ENCODE measurements at places on chromosomes 5 and 9.

- DNase-seq = no peak
Measured at GRCh38 chr5:78701795-78702410, 53.3 kb upstream of the LHFPL2 start.

- DNase-seq = no peak
Measured at GRCh38 chr5:86463339-86463738, 154.4 kb upstream of the COX7C start.

- no peak for DNase-seq
Measured at GRCh38 chr5:173290477-173291131, 37.6 kb downstream of the STC2 start.

DNA sequence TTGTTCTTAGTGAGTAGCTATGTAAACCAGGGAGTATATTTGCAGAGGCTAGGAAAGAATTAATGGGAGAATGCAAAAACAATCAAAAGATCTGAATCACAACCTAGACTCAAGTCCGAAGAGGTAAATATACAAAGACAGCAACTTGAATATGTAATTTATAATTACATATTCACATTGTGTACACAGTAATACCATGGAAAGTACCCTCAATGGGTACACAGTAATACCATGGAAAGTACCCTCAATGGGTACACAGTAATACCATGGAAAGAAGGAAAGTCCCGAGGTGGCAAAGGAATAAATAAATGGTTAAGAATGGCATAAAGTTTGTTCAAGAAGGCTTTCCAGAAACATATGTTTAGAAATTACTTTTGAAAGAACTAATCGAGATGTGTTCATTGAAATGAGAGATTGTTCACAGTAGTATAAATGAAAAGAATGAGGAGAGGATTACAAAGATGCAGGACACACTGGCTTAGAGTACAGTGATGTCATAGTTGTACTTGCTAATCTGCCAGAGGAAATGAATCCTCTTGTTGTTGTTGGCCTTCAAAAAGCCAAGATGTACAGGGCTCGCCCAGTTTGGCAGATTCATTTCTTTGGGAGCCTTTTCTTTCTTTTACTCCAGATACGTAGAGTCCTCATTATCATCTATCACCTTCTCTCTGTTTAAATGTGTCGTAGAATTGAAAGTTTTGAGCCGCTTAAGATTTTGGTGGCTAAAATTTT is 116.0 kb downstream of the UNC13B start:
- DNase-seq = no peak

DNA sequence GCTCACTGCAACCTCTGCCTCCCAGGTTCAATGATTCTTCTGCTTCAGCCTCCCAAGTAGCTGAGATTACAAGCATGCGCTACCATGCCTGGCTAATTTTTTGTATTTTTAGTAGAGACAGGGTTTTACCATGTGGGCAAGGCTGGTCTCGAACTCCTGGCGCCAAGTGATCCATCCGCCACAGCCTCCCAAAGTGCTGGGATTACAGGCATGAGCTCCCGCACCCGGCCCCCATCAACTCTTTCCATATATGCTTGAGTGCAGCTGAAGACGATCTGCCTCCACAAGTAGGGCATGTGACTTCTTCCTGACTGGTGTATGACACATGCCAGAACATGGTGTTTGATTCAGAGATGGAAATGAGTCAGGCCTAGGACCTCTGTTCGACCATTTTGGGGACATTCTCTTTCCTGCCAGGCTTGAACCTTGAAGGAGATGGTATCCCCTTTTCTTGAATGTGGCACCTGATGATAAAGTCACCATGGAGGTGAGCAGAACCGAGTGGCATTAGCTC is 7.5 kb upstream of the CNOT6 start:
- DNase-seq = no peak

DNA sequence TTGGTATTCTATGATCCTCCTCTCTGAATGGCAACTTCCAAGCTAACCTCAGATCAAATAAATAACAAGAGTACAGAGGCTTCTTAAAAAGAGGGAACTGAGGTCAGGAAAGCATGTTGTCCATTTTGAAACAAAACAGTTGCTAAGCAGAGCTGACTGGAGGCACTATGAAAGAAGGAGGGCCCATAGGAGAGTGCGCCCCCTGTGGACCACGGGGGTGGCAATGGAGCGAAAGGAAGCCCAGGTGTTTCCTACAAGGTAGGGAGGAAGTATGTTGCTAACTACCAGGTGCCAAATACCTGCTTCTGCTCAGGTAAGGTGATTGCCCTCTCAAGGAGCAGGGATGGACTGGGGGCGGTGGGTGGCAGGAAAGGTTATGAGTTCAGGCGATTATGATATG is 101.8 kb upstream of the MAST4 start:
- DNase-seq = no peak

DNA sequence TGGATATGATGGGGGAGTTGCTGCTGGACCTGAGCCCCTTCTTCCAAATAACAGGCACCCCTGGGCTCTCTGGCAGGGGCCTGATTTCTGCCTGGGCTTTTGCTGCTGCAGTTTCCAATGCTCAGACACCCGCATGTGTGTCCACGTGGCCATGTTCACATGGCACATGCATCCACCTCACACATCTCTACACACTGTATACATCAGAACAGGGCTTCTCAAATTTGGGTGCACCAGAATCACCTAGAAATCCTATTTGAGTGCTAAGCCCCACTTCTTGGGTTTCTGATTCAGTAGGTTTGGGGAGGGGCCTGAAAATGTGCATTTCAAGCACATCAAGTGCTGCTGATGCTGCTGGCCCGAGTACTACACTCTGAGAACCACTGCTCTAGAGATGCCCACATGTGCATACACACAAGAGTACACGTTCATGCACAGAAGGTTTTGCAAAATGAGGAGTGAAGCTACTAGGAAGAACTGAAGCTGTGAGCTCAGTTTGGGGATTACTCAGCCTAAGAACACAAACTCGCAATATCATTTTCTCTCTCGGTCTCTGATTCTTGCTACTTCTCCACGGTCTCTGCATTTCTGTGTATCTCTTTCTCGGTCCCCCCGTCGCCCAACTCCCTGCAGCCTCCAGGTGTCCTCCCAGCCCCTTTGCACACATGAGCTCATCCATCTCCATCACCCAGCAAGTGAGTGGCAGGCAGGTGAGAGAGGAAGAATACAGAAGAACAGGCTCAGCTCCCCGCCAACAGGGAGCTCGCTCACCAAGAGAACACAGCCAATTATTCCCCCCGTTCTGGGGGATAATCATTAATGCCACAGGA is 97.0 kb downstream of the PCDH1 start:
- no peak for DNase-seq

DNA sequence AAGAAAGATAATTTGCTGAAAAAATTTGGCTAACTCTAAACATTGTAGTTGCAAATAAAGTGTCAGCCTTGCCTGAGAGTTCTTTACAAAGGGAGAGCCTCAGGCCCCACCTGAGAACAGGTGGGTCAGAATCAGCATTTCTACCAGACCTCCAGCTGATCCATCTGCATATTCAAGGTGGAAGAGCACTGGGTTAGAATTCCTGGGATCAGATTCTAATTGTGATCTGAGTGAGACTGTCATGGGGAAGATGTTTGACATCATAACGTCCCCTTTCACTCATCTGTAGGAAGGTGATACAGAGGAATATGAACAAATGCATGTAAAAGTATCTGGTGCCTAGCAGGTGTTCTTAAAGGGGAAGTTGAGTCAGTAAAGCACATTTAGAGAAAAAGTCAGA is 54.6 kb downstream of the FBXL7 start:
- no peak for DNase-seq

GRCh38 chr9:14992081-14992480 is 81.9 kb upstream of the FREM1 start:
- DNase-seq = no peak

GRCh38 chr9:7960320-7961050 is 160.9 kb upstream of the DMAC1 start:
- no peak for DNase-seq

GRCh38 chr9:124285903-124286291 is 28.1 kb downstream of the NEK6 start:
- DNase-seq = peak; percentile 83

- no peak for DNase-seq
Measured at GRCh38 chr9:125993466-125993865, 246.3 kb downstream of the PBX3 start.

DNA sequence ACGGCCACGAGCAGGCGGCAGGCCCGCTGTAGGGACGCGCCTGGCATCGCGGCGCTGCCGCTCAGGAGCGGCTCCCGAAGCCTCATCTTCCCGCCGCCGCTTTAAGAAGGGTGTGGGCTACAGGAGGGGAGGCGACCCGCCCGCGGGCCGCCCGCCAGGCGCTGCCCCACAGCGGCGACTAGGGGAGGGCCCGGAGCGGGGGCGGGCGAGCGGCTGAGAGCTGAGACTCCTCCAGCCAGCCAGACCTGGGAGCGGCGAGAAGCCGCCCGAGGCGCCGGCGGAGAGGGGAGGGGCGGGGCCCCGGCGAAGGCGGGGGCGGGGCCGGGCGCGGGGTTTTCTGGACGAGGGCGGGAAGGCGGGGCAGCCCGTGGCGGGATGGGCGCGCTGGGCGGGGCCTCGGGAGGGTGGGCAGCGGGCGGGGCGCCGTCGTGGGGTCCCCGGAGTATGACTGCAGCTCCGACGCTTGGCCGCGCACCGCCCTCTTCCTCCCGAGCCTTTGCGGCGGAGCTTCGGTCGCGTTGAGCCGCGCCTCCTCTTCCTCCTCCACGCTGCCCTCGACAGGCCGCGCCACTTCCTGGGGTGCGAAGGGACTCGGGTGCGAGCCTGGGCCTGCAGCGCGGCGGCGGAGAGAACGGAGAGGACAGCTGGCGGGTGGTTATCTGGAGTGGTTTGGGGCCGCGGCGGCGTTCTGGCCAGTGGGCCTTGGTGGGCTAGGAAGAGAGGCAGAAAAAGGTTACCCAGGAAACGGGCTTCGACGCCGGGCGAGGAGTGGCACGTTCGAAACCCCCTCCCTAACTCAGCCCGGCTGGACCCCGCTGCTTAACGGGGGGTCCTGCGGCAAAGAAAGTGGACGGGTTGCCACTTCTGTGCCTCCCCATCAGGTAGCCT is at the start of gene B4GALT1:
Gene B4GALT1 (minus strand): TSS at position 253 of the 888 bp plus-strand sequence. CDS start 167 bp downstream, at position 86.
- peak; percentile 84 for DNase-seq

GRCh38 chr9:16335788-16336580 is 534.5 kb downstream of the BNC2 start:
- DNase-seq = no peak

GRCh38 chr9:127185181-127185580 is 62.7 kb upstream of the ANGPTL2 start:
- no peak for DNase-seq

- DNase-seq = no peak
Measured at GRCh38 chr5:172616730-172617129, 24.3 kb upstream of the NEURL1B start.

DNA sequence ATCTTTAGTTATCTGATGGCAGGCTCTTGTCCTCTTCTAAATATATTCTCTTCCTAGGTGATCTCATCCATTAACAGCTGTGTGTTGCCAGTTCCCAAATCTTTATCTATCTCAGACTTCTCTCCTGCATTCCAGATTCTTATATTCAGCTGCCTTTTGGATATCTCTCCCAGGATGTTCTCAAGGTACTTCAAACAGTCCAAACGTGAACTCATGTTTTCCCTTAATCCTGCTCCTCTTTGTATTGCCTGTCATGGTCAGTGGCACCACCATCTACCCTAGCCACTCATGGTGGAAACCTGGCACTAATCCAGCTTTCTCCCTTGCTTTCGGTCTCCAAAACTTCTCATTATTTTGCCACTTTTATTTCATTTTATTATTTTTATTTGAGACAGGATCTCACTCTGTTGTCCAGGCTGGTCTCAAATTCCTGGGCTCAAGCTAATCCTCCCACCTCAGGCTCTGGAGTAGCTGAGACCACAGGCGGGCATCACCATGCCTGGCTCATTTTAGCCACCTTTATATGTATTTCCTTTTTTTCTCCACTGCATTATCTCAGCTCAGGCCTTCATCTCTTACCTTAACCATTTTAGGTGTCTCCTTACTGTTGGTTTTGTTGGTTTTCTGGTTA is 3.8 kb downstream of the ZFYVE16 start:
- DNase-seq = no peak

GRCh38 chr9:11992866-11993265 is 700.3 kb upstream of the TYRP1 start:
- DNase-seq = no peak

DNA sequence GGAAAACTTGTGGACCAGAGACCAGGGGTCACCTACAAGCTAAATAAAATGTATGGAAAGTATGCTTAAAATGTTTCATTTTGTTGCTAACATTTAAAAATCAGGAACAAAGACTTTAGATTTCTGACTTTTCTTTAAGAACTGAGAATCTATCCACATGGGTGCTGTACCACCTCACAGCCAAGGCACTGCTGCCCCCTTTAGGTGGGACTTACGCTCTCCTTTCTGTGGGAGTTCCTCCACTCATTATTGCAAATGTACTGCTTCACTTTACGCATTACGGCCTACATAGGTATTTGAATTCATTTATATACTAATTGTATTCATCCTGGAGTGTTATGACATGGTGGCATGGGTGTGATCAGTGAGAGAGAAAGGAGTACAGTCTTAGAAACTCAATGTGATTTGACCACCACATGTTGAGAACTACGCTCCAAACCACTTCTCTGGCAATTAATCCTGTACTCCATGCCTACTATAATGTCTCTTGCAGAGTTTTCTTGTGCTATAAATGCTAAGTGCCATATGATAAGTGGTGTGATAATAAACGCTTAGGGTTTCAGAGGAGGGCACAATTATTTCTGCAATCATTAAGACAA is 24.7 kb upstream of the CETN3 start:
- no peak for DNase-seq

- DNase-seq = no peak
Measured at GRCh38 chr9:87674565-87675299, 51.2 kb upstream of the CTSL start.

DNA sequence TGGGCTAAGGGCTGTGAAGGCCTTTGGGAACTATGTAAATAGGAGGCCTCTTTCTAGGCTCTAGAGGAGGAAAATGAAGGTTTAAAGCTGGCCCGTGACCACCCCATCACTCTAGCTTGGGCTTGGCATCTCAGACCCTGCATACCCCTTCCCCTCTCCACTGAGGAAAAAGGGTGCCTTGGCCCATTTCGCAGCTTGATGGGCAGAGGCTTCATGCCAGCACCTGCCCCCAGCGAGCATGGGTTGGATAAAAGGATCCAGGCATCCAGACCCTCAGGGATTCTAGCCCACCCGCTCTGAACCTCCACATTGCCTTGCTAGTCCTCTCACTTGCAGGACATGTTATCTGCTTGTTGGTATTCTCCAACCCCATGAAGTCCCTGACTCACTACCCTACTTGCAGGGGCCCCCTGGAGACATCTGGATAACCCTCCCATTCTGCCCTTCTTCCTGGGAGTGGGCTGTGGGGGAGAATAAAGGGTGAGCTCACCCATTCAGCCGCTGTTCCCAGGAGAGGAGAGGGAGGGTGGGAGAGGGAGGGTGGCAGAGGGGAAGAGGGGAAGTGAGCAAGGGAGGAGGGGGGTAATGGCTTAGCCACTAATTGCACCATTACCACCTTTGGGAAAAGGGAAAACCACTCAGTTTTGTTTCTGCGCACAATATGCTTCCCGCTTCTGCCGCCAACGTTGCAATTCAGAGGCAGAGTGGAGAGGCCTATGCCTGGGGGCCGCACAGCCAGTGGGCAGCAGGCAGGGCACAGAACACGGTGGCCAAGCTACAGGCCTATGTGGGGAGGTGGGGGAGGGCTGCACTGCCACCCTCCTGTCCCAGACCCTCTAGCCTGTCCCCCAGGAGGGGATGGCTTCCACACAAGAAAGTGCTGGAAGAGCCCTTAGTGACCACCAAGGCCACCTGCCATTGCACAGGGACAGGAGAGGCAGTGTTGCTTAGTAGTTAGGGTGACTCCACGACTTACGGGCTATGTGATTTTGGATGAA is 2.1 kb upstream of the CAMK2A start:
- no peak for DNase-seq

- no peak for DNase-seq
Measured at GRCh38 chr5:102722931-102723330, 32.2 kb upstream of the PAM start.
